ENCODE measurements at places on chromosomes 13 and 19. TPM values are rescaled to one million over a fixed set of nuclear protein-coding genes. Genes with fewer than 3 reads are reported as not detected.

KIRREL2 gene
- total RNA-seq, result not detected

URAD gene
- total RNA-seq, result not detected

IL12RB1 gene
- total RNA-seq, result 0.29 TPM

ZNF574 gene
- 13.6 TPM for total RNA-seq

KLK11 gene
- total RNA-seq, result not detected

PSG6 gene
- total RNA-seq, result not detected

SELENOV gene
- total RNA-seq, result not detected

SLC39A3 gene
- total RNA-seq, result 33.0 TPM

ATP4B gene
- not detected for total RNA-seq

DNA sequence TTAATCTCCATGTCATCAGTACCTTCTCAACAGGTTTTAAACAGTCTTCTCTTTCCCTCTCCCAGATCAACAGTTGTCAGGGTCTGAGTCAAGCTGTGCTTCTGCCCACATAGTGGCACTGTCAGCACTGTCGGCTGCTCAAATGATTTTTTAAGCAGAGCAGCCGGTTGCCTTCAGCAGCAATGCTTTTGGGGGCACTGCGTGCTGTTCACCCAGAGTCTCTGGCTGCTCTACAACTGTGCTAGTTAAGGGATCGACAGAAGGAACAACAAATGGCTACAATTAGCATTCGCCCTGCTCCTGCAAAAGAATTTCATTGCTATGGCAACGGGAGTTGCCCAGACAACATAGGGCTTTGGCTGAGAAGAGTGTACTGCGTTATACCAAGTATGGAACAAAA is 412.9 kb downstream of the DIAPH3 start:
- DNase-seq, result peak; percentile 39

DNA sequence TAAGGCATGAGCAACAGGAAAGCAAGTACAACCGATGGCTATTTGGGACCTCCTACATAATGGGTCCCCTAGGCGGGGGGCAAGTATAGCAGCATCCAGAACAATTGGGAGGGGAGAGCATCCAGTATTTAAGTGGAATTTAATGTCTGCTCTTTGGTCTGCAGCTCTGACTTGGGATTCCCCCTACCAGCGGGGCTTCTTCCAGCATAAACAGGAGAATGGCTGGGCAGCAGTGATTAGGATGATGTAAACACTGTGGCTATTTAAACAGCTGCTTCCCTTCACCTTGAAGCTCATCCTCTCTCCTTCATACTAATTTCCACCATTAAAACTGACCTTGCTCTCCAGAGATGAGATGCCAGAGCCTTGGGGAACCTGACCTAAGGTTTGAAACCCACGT is 73.9 kb upstream of the OXGR1 start:
- DNase-seq, result no peak

DNA sequence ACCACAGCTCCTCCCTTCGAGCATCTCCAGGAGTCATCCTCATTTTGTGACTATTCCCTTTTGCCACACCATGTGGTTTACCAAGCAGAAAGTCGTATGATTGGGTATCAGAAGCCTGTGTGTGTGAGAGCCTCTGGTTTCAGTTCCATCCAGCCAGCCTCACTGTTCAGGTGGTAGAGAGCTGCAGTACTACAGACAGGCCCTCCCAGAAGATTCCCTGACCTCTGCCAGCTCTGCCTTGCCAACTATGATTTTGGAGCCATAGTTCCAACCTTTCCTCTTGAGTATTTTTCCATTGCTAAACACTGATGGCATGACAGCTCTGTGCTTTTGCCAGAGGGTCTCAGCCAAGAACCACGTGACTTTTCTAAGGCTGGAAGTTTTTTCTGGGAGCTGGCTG is 82.5 kb downstream of the DHRS12 start:
- no peak for DNase-seq

DNA sequence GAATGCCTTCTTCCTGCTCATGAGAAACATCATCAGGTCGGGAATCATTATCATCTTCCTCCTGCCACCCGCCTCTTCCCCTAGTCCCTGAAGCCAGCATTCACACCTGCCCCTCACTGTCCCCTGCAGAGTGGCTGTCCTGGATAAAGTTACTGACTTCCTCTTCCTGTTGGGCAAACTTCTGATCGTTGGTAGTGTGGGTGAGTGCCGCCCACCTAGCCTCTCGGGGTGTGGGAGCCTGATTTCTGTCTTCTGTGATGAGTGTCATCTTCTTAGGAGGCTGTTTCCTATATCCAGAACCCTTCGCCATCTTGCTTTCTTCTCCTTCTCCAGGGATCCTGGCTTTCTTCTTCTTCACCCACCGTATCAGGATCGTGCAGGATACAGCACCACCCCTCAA is 12.5 kb downstream of the SLC44A2 start:
- peak; percentile 61 for DNase-seq

- no peak for DNase-seq
These were observed 2.8 kb downstream of the S1PR5 start for GRCh38 chr19:10514211-10515145.

DNA sequence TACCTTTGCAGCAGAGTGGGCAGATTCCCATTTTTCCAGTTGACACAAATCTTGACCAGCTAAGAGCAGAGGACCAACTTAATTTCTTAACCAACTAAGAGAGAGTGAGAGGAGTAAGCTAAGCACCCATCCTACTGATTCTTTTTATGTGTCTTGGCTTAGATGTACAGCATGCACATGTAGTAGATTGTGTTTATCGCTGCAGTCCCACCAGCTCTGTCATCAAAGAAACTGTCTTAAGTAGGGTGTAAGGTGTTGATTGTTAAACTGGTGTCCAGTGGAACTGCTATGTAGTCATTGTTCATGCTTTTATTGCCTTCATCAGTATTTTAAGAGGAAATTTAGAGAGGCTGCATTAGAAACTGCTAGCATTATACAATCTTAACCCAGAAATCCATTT is 9.0 kb upstream of the UFM1 start:
- no peak for DNase-seq

GRCh38 chr13:47976325-47976724 is 24.7 kb downstream of the SUCLA2 start:
- no peak for DNase-seq

- DNase-seq, result no peak
These were observed 168.9 kb downstream of the TEX29 start for GRCh38 chr13:111489301-111489700.

DNA sequence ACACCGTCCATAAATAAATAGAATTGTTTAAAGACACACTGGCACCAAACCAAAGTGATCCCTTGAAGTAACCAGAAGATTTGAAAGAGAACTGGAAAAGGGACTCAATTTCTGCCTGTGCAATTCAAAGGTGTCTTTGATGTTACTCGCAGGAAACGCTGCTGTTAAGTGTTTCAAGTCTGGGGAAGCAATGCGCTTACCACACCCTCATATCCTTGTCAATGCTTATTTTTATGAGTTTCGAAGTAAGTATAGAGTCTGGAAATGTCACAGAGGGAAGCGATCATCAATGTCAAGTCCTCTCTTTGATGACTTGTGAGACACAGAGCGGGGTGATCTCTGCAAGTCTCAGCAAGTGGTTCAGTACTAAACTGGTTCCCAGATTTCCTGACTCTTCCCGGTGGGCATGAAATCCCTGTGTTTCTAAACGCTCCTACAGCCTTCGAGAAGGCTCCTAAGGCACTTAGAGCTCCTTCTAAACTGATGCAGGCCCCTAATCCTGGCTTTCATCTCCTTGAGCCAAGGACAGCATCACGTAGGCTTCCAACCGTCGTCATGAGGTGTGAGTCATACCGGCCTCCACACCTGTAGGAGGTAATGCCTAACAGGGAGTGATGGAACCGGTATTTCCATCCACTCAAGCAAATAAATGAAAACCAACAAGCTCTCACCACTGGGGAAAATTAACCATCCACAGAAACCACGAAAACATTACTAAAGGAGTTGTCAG is 22.8 kb downstream of the SYDE1 start:
- DNase-seq, result no peak

GRCh38 chr13:95122063-95122462 is 179.2 kb downstream of the ABCC4 start:
- no peak for DNase-seq

DNA sequence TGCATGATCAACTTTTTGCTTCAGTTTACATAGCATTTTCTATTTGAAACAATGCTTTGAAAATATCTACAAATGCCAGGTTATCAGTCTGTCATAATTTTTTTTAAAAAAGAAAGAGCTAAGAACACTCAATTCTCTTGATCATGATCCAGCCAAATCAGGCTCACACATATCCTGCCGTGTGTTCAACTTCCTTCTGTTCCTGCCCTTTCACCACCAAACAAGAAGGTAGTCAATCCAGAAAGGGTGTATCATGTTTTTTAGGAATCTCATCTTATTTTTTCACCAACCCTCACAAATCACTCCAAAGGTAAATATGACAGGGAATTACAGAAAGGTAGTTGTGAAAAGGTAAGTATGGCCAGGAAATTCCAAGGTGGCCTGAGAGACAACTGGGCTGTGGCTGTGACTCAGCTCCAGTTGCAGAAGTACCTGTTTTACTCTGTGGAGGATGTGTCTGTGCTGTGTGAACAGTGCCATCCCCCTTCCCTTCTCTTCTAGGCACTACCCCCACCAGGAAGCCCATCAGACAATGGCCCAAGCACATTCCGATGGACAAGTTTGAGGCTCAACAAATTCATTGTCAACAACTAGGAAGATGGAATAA is 138.8 kb upstream of the GJB6 start:
- DNase-seq, result no peak

GRCh38 chr13:111365149-111366005 is 44.9 kb downstream of the TEX29 start:
- no peak for DNase-seq

DNA sequence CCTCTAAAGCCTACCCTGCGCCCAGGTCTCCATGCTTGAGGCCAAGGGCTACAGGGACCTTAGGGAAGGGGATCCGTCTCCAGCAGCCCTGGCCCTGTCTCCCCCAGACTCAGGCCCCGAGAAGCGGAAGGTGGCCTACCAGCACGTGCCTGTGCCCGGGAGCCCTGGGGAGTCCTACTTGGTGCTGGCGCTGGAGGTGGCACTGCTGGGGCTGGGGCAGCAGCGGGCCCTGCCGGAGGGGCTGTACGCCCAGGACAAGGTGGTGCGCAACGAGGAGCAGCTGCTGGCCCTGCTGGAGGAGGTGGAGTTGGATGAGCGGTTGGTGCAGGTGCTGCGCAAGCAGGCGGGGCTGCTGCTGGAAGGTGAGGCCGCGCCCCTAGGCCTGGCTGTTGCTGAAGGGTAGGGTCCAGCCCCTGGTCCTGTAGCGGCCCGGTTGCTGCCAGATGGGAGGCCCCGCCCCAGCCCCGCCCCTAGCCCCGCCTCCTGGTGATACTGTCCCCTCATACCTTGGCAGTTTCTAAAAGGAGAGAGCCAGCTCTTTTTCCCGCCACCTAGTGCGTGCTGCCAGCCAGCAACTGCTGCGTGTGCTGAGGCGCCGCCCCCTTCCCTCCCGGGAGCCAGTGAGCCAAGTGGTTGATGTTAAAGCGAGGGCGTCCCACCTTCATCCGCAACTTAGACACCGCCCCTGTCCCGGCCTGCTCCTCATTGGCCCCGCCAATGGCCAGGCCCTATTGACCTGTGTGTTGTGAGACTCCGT is 22.6 kb downstream of the ZSWIM4 start:
- DNase-seq, result peak; percentile 90

DNA sequence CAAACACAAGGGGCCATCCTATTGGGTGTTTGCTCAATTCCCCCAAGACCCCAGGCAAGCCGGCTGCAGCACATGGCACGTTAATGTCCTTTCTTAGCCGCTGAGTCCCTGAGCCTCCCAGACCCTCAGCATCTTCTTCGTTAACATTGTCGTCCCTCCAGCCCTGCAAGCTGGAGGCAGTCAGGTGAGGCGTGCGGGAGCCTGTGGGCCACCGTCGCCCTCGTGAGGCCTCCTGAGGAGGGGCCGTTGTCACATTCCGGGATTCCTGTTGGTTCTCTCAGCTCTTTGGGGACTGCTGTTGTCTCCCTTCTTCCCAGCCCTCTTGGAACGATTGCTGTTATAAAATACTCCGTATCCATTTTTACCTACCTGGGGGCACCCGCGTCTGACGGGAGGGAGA is 140.6 kb downstream of the KDM4B start:
- no peak for DNase-seq

- peak; percentile 30 for DNase-seq
These were observed 7.8 kb upstream of the C19orf84 start for GRCh38 chr19:51398096-51398704.

DNA sequence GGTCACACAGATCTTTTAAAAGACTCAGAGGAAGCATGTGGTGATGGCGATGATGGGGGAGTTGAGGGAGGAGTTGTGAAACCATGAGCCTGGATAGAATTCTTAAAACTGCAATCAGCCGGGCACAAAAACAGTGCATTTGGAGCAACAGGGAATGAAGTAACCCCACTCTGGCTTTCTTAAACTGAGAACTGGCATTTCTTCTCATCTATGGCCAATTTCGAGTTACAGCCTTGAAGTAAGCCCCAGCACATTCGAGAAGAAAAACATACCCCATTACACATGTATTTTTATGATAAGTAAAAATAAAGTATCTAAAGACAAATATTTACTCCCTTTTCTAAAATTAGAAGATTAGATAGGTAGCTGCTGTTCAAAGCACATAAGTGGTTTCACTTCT is 70.1 kb downstream of the DCLK1 start:
- DNase-seq, result no peak

- DNase-seq, result peak; percentile 48
These were observed 103.7 kb upstream of the EDNRB start for GRCh38 chr13:78022164-78022877.

- DNase-seq, result no peak
These were observed 420.2 kb downstream of the KCTD12 start for GRCh38 chr13:76466043-76466442.

DNA sequence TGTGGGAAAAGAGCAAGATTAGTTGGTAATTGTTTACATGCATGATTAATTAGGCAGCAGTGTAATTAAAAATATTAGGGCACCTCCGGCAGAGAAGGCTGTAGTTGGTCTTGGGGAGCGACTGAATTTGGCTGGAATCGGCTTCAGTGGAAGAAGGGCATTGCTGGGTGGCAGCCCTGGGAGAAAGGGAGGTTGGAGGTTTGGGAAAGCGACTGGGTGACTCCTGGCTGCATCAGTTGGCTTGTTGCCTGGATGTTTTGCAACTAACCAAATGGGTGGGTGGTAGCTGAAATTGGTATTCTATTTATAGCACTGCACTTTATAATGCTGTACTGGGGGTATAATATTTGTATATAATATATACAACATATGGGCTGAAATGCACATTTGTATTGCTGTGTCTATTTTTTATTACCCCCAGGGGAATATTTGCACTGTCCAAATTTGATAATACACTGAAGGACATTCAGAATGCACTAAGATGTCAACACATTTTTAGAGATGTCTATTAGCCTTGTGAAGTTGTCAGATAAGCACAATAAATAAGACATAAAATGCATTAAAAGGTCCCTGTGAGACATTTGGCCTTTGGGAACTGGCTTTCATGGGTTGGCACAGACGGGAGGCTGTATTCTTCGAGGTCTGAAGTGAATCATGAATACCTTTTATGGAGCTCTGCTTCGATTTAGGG is 1.7 kb downstream of the B3GLCT start:
- peak; percentile 95 for DNase-seq

Measured in osteoblast (primary cell).